NCI-H1436 treated with DMSO at 0.1 percent for 48 hours (cell line): ENCODE measurements at places on chromosomes 12 and 14.

GRCh38 chr12:18723752-18724151 lies 14.1 kb downstream of the PLCZ1 start:
- no peak for DNase-seq

DNA sequence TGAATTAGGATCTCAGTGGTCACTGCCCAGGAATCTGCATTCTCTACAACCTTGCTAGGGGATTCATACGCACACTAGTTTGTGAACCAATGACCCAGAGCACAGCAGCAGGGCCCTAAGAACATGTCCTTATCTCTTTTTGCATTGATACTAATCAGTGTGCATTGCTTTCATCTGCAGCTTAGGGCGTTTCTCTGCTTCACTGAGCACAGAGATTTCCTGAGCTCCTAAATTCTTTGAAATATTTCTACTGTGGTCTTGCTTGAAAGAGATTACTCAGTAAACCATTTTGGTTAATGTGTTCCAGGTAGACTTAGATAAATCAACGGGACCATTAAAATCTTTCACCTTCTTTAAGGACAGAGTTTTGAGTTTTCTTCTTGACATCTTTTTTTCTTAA lies 351.3 kb upstream of the KITLG start:
- no peak for DNase-seq

- DNase-seq = no peak
Measured at GRCh38 chr14:43475757-43476156, 1031.3 kb downstream of the FSCB start.

DNA sequence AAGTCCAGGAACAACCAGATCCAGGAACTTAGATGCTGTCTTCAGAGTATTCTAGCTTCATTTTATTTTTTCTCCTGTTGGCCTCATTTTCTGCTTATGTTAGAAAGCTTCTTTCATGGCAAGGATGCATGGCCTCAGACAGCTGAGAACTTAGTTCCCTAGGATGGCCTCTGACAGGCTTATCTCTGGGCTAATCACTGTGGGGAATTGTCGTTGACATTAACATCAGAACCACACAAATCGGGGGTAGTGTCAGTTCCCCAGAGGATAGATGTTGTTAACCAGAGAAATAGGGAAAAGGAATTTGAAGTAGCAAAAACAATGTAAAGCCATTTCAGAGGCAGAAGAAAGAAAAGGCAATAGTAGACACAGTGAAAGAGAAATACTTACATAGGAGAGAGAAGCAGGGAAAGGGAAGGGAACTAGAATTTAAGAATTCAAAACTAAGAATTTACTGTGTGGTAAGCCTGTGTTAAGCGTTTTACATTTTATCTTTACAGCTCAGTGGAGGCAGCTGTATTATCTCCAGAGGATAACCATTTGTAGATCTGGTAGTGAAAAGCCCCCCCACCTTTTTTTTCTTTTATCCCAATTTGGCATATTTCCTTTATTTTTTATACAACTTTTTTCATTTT lies 21.8 kb downstream of the FUT8 start:
- no peak for DNase-seq
